ENCODE measurements at places on chromosomes 3 and 15.

DNA sequence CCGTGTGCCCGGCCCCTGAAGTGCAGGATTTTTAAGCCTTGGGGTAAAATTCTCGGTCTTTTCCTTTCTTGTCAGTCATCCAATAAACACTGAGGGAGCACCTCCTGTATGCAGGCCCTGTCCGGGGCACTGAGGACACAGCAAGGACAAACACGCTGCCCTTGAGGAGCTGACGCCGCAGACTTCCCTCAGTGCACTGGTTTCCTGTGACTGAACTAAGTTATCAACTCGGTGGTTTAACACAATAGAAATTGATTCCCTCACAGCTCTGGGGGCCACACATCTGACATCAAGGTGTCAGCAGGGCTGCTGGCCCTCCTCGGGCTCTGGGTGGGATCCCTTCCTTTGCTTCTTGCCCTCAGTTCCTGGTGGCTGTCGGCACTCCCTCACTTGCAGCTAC lies 65.1 kb downstream of the ZNF445 start:
- no peak for DNase-seq

GRCh38 chr3:129314386-129315222 lies 35.9 kb downstream of the HMCES start:
- peak; percentile 98 for DNase-seq

DNA sequence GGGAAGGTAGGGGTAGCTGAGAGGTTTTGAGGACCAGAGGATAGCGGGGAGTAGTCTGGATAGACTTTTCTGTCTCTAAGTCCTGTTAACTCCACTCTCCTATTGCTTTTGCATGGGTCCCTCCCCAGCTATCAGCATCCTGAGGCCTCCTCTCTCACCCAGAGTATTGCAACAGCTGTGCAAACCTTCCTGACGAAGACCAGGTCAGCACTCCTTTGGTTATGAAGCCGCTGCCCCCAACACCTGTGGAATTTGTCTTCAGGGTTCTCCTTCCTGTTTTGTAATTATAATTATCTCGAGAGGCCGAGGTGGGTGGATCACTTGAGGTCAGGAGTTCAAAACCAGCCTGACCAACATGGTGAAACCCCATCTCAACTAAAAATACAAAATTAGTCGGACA lies 24.8 kb downstream of the TYRO3 start:
- no peak for DNase-seq

- DNase-seq, result no peak
These were observed 15.2 kb downstream of the ITPR1 start for GRCh38 chr3:4508048-4508981.

DNA sequence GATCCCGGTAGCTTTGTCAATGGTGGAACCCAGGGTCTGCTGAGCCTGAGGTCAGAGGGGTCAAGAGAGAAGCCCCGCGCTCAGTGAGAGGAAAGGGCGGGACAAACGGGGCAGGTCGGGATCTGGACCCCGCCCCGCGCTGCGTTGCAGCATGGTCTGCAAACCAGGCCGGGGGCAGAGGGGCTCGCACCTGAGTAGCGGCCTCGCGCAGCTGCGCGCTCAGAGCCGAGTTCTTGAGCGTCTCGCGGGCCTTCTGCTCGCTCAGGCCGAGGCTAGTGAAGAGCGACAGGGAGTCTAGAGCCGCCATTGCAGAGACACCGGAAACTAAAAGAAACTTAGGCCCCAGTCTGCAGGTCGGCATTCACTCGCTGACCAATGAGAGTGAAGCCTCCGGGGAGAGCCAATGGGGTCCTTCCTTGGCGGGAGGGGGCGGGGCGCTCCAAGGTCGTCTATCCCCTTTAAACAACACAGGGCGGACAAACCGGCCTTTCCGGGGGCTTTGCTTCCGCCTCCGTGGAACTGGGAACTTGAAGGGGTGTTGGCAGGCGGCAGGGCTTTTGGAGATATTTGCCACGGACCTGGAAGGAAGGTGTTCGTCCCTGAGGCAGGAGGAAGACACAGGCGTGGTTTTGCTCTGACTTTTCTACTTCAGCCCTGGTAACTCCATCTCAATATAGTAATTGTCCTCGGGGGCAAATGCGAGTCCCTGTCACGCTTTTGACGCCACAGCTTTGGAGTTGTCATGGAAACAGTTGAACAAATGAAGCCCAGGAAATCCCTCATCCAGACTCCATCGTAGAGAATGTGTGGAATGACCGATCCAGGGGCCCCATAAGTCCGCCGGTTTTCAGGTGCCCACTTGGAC lies at the start of gene QARS1:
Gene QARS1, minus strand, starts transcription at position 331 of the 865 bp plus-strand sequence. Its CDS starts 24 bp downstream, at position 307.
- DNase-seq, result peak; percentile 74

DNA sequence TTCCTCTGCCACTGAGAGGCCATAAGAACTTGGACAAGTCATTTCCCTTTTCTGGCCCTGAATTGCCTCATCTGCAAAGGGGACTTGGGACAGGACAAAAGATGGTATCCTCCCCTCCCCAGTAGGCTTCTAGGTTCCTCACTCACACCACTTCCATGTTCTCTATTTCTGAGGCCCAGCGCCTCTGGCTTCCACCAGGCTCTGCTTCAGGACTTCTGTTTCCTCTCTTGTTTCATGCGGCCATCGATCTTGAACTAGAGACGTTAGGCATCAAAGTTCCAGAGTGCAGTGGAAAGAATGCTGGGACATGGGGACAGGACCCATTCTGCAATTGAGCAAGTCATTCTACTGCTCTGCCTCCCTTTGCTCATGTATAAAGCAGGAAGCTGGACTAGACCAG lies 1.7 kb downstream of the TM4SF4 start:
- DNase-seq, result no peak

DNA sequence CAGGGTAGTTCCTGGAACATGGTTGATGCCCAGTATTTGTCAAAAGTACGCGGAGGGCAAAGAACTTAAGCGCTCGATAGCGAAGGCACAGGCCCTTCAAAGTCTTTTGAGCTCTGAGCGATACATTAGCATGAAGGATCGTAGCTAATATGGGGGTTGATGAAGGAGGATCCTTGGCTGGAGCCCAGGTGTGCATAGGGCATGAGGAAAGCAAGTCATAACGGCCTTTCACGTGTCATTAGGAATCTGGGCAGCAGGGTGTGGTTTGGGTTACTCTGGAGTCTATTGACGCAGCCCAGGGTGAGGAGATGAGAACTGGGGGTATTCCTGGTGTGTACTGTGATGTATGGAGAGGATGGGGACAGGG lies 31.7 kb downstream of the SPINK8 start:
- DNase-seq, result no peak

DNA sequence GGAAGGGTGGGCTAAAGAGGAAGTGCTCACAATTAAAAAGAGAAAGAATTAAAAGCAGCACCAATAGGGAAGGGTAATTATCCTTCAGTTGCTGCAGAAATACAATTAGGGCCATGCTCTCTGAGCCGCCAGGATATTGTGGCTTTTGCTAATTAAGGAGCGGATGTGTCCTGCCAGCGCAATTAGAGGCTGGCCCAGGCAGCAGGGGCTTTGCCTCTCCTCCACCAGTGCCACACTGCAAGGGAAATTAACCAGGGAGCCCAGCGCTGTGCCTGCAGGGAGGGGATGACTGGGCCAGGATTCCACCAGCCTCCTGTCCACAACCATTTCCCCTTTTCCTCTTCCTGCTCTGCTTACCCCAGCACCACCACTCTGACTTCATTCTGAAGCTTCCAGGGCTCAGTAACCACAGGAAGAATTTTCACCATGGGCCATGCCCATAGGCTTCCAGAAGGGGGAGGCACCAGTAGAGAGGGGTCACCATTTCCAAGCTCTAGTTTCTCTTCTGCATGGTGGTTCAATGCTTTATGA lies 10.4 kb upstream of the AEN start:
- DNase-seq, result peak; percentile 10

- no peak for DNase-seq
These were observed 21.6 kb downstream of the ANAPC13 start for GRCh38 chr3:134464064-134464688.

GRCh38 chr3:177781686-177782161 lies 584.4 kb upstream of the TBL1XR1 start:
- no peak for DNase-seq
